Aortic smooth muscle cell (primary cell): ENCODE measurements at places on chromosomes 2 and 18. TPM values are rescaled to one million over a fixed set of nuclear protein-coding genes. Genes with fewer than 3 reads are reported as not detected.

The ASPRV1 gene
- total RNA-seq = 0.31 and 0.53 TPM in 2 replicates

The PLEKHH2 gene
- 1.9 and 5.7 TPM in 2 replicates for total RNA-seq

The GREB1L gene
- 0.25 and 1.2 TPM in 2 replicates for total RNA-seq

The C2orf80 gene
- total RNA-seq = not detected in 2 replicates

The IGFBP5 gene
- 139 and 270 TPM in 2 replicates for total RNA-seq

The SKOR2 gene
- not detected in 2 replicates for total RNA-seq

The PCARE gene
- total RNA-seq = not detected in 2 replicates
